Activated effector memory CD4-positive, alpha-beta T cell treated with Interleukin-2 at 50 U/mL for 16 hours (primary cell): ENCODE measurements at places on chromosomes 7 and 10.

DNA sequence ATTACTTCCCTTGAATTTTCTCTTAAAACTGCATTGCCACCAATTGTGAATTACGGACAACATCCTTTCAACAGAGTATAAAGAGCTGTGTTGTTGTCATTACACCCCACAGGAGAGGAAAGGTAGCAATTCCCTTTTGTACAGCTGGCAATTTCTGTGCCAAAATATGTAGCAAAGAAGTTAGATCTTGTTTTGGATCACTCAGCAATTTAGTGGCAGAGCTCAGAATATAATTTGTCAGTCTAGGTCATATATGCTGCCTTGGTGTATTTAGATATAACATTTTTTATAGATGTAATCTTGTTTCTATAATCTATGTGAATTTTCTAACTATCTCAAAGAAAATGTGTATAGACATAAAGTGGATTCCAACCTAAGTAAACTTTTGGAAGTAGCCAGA is 38.8 kb downstream of the NRBF2 start:
- no peak for DNase-seq

GRCh38 chr10:33820531-33820930 is 486.1 kb upstream of the NRP1 start:
- DNase-seq = no peak

DNA sequence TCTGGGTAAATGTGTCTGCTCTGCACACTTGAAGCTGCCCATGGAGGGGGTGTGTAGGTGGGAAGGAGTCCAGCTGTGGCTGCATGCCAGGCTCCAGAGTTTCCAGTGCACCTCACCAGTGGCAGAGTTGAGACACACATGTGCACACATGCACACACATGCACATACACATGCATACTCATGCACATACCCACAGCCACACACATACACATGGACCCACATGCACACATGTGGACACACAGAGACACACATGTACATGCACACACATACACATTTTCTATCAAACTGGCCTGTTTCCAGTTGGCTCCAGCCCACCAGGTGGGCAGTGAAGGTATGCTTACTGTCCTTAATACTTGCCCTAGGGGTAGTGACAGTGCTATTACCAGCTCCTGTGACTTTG is 99.7 kb downstream of the RAMP3 start:
- no peak for DNase-seq

DNA sequence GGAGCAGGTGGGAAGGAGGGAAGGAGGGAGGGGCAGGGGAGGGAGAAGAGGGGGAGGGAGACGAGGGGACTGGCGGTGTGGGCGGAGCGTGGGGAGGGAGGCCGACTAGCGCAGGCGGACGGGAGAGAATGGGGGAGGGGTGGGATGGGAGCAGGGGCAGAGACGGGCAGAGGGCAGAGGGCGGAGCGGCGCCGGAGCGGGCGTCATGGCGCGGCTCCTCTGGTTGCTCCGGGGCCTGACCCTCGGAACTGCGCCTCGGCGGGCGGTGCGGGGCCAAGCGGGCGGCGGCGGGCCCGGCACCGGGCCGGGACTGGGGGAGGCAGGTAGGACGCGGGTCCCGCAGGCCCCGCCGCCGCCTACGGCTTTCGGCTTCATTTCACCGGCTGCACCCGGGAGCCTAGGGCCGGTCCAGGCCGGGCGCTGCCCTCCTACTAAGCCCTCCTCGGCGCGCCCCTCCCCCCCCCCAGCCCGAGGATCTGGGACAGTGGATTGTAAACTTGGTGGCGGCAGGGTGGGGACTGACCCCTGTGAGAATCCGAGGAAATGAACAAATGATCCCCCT is at the start of gene MSRB2:
TSS of gene MSRB2 (plus strand) at position 176 of the 562 bp plus-strand sequence. CDS start at position 206, 30 bp downstream.
- peak; percentile 58 for DNase-seq

GRCh38 chr7:69018200-69018599 is 580.1 kb upstream of the AUTS2 start:
- no peak for DNase-seq

GRCh38 chr7:69435711-69436110 is 162.6 kb upstream of the AUTS2 start:
- no peak for DNase-seq

DNA sequence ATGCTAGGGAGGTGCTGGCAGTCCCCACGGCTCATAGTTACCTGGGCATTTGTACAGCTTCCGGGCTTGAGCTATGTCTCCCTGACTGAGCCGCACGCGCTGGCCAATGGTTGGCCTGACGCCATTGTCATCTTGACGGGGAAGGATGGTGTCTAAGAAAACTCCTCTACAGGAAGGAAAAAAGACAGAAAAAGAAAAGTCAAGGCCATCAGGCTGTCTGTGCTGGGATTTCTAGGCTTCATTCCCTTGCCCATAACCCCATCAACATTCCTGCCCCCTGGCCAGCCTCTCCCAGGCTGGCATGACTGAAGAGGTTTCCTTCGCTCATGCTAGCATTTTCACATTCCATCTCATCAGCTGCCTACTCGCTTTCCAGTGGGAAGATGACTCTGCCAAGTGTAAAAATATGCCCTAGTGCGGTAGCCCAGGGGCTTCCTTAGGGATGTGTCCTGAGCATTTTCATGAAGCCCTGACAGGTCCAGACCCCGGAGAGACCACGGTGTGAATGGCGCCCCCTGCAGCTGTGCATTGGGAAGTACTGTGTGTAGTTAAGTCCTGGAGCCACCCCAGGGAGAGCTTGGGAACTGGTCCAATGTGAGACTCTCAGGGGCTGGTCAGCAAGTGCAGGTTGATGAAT is 54.5 kb upstream of the OPALIN start:
- DNase-seq = no peak
